Fibroblast of skin of left quadriceps (primary cell): ENCODE measurements at places on chromosomes 4 and X.
A peak's percentile ranks its signal among the peaks of the same experiment; 100 is the strongest.

DNA sequence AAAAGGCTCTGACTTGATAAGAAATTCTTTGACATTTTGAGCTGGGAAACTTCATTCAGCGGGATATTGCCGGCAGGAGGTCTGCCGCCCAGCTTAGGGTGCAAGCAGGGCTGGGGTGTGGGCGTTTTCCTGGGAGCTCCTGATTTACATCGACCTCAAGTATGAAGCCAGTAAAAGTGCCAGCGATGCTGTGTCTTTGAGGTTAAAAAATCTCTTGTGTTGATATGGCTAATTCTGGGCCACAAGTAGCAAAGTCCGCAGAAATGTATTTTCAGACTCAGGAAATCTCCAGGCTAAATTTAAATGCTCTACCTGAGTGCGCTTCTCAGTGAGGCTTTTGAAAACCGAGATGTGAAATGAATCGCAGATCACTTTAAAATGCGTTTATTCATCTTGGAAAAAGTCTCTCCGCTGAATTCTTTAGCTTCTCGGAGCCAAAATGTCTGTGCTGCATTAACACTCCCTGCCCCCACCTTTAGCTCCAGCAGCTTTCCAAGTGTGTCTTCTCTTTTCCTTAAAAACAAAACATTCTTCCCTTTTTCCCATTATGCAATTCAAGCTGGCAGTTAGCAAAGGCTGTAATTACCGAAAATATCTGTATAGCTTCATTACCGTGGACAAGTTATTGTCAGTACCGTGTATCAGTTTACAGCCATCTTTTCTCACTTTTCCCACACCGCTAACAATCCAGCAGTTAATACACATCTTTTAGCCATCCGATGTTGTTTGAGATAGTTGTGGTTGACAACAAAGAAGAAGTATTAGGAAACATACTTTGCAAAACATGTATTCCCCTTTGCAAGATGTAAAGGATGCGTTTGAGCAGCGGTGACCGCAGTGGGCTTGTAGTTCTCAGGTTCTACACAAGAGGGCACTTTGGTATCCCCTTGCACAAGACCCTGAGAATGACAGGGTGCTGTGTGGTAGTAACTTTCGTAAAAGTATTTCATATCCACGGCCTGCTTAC is 136.0 kb upstream of the STX18 start:
- peak; percentile 75 for DNase-seq

GRCh38 chr4:138522366-138522765 is 280.2 kb upstream of the SLC7A11 start:
- no peak for DNase-seq

GRCh38 chrX:17860179-17860780 is 818 bp downstream of the RAI2 start:
- no peak for DNase-seq

DNA sequence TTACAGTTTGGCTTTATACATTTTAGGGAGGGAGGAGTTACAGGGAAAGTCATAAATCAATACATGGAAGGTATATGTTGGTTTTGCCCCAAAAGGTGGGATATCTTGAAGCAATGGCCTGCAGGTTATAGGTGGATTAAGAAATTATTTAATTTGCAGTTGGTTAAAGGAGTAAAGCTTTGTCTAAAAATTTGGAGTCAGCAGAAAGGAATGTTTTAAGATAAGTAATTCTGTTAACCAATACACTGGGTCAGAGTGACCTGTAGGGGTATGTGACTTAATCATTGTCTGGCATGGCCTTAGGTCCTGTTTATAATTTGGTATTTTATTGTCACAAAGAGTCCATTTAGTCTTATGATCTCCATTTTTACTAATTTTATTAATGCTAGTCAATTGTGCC is 115.0 kb downstream of the AGTR2 start:
- no peak for DNase-seq

DNA sequence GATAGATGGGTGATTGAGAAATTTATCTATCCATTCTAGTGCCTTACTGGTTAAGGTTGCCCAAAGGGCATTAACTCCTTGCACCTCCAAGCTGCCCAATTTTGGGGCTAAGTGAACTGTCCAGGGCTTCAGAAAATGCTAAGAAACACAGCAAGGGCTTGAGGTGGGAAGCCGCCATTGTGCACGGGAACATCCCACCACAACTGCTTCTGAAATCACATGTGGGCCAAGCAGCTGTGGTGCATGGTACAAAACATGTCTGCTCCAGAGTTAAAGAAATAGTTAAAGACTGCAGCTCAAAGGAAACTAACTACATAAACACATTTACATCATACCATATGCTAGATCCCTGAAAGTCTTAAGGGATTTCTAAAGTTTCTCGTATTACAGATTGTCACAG is 144.3 kb upstream of the NDST3 start:
- DNase-seq, result no peak
